Kidney epithelial cell (primary cell): ENCODE measurements at places on chromosomes 16 and 17. TPM values are rescaled to one million over a fixed set of nuclear protein-coding genes. Genes with fewer than 3 reads are reported as not detected.

ZNF469 gene
- 8.3 and 10.5 TPM in 2 replicates for total RNA-seq

CDRT15 gene
- not detected in 2 replicates for total RNA-seq

GSDMA gene
- not detected in 2 replicates for total RNA-seq

PIMREG gene
- total RNA-seq: 6.8 and 10.4 TPM in 2 replicates

NOXO1 gene
- total RNA-seq: 0.96 TPM in 1 of 2 replicates, not detected in the other

REXO5 gene
- 0.82 and 2.7 TPM in 2 replicates for total RNA-seq

EME1 gene
- total RNA-seq: 1.9 and 2.7 TPM in 2 replicates

YBX2 gene
- total RNA-seq: 0.08 and 0.48 TPM in 2 replicates

ORC6 gene
- 7.5 and 9.7 TPM in 2 replicates for total RNA-seq

SDF2 gene
- 41.2 and 65.1 TPM in 2 replicates for total RNA-seq

GCGR gene
- not detected in 2 replicates for total RNA-seq

MRPL28 gene
- 107 and 137 TPM in 2 replicates for total RNA-seq

SPSB3 gene
- 60.6 and 78.2 TPM in 2 replicates for total RNA-seq

PLEKHH3 gene
- 10.2 and 11.2 TPM in 2 replicates for total RNA-seq

ABCC6 gene
- 1.4 and 1.5 TPM in 2 replicates for total RNA-seq

TRPV2 gene
- 2.6 and 3.8 TPM in 2 replicates for total RNA-seq

ZFP90 gene
- 49.2 and 57.7 TPM in 2 replicates for total RNA-seq

POLG2 gene
- 6.9 and 7.6 TPM in 2 replicates for total RNA-seq

MYLK3 gene
- total RNA-seq: 0.68 TPM in 1 of 2 replicates, not detected in the other

DOC2A gene
- total RNA-seq: 0.33 TPM in 1 of 2 replicates, not detected in the other

CMTM4 gene
- total RNA-seq: 74.3 and 75.2 TPM in 2 replicates

SCN4A gene
- 0.07 and 0.33 TPM in 2 replicates for total RNA-seq

PRR29 gene
- 0.08 and 0.55 TPM in 2 replicates for total RNA-seq

SEC14L1 gene
- 41.6 and 46.2 TPM in 2 replicates for total RNA-seq

UBN1 gene
- 33.3 and 40.8 TPM in 2 replicates for total RNA-seq

TBC1D3E gene
- total RNA-seq: not detected in 2 replicates

KRT15 gene
- 1.3 and 1.6 TPM in 2 replicates for total RNA-seq

ABCC11 gene
- not detected in 2 replicates for total RNA-seq

BAIAP3 gene
- 1.2 and 5.8 TPM in 2 replicates for total RNA-seq

ABCC3 gene
- total RNA-seq: 0.82 and 1.3 TPM in 2 replicates

FAM171A2 gene
- total RNA-seq: 12.6 and 16.3 TPM in 2 replicates

KRTAP4-8 gene
- total RNA-seq: not detected in 2 replicates

SPAG5 gene
- 8.4 and 9.7 TPM in 2 replicates for total RNA-seq

PRSS33 gene
- total RNA-seq: not detected in 2 replicates

VMO1 gene
- not detected in 2 replicates for total RNA-seq

CEP295NL gene
- total RNA-seq: 0.63 and 1.8 TPM in 2 replicates

ITGAL gene
- 0.04 TPM in 1 of 2 replicates, not detected in the other for total RNA-seq

RIPOR1 gene
- 72.1 and 91.0 TPM in 2 replicates for total RNA-seq

POLR3K gene
- total RNA-seq: 5.5 and 7.8 TPM in 2 replicates

LPO gene
- 0.17 and 0.48 TPM in 2 replicates for total RNA-seq

HES7 gene
- 1.8 TPM in 1 of 2 replicates, not detected in the other for total RNA-seq

KRTAP9-4 gene
- total RNA-seq: not detected in 2 replicates

CCL4 gene
- total RNA-seq: 0.27 TPM in 1 of 2 replicates, not detected in the other

GNAO1 gene
- 2.7 and 5.7 TPM in 2 replicates for total RNA-seq

KRTAP4-4 gene
- total RNA-seq: not detected in 2 replicates

PPP1R9B gene
- total RNA-seq: 35.2 and 38.2 TPM in 2 replicates

IST1 gene
- total RNA-seq: 222 and 224 TPM in 2 replicates

TMEM94 gene
- total RNA-seq: 72.7 and 86.4 TPM in 2 replicates

CTRB2 gene
- total RNA-seq: not detected in 2 replicates

PYDC1 gene
- not detected in 2 replicates for total RNA-seq

ASPA gene
- not detected in 2 replicates for total RNA-seq
